ENCODE measurements at places on chromosomes 7 and 10.

GRCh38 chr10:34740321-34740720 lies 74.8 kb downstream of the PARD3 start:
- no peak for DNase-seq

DNA sequence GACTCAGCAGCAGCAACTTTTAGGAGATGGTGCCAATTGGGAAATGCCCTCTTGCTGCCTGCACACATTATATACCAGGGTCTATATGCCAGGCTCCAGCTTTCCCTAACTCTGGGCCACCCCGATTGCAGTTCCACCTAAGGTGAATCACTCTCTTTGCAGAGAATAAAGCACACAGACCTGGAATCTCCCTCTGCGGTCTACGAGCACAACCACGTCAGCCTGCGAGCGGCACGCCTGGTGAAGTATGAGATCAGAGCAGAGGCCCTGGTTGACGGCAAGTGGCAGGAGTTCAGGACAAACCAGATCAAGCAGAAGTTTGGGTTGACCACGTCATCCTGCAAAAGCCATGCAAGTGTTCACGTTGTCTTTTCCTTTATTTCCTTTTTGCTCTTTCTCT lies 38.2 kb upstream of the PLEKHA1 start:
- DNase-seq = no peak

- no peak for DNase-seq
Observed at GRCh38 chr10:124709861-124710260, 34.3 kb downstream of the FAM53B start.

- no peak for DNase-seq
Observed at GRCh38 chr7:25885057-25885576, 266.9 kb upstream of the NFE2L3 start.

DNA sequence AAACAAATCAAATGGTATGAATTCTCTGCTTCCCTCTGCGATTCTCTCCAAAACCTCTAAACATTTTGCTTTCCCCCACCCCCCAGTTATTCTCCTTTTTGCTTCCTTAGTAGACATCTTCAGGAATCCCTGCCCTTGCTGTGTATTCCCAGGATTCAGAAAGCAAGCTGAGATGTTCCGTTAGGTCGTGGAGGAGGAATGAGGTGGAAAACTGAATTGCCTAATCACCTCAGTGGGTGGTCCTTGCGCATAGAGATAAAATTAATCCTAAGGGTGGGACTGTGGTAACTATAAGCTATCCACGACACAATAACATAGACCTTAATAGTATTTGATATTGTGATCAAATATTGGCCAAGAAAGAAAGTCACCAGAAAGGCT lies 49.1 kb upstream of the SEMA3C start:
- no peak for DNase-seq

DNA sequence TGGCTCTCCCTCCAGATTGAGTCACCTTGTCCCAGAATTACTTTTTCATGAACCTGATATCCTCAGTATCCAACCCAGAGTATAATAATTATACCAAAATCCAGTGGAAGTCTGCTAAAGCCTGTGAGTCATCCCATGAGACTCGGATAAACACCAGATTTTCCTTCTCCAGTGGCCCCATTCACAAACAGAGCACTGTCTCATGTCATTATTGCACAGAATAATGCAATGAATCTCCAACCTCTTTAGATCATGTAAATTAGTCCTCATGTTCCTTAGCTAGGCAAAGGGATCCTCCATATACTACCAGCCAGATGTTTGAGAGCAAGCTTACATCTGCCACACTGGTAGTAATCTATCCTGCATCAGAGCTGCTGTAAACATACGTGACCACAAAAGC lies 89.0 kb downstream of the AMPH start:
- no peak for DNase-seq

Data from DMS153 (cell line).